Breast epithelium (tissue), 4 donors: ENCODE measurements at places on chromosomes 5 and 9. TPM values are rescaled to one million over a fixed set of nuclear protein-coding genes. Genes with fewer than 3 reads are reported as not detected.

Gene RASEF
- 39.3 TPM for total RNA-seq

Gene RUFY1
- total RNA-seq, result 51.8 TPM

Gene FOXD4L4
- 0.32 TPM for total RNA-seq

Gene PCDHB10
- 4.6 TPM for total RNA-seq

Gene C6
- 8.5 TPM for total RNA-seq

Gene LHX6
- total RNA-seq, result 4.8 TPM

Gene POU5F2
- total RNA-seq, result 4.2 TPM

Gene ATP6V1G1
- 151 TPM for total RNA-seq

Gene NEURL1B
- total RNA-seq, result 17.0 TPM

Gene NRARP
- total RNA-seq, result 6.9 TPM

Gene CDX1
- not detected for total RNA-seq

Gene FNBP1
- total RNA-seq, result 41.9 TPM

Gene DEPDC1B
- total RNA-seq, result 1.1 TPM
